ENCODE measurements at places on chromosomes 2 and 18. TPM values are rescaled to one million over a fixed set of nuclear protein-coding genes. Genes with fewer than 3 reads are reported as not detected.

DNA sequence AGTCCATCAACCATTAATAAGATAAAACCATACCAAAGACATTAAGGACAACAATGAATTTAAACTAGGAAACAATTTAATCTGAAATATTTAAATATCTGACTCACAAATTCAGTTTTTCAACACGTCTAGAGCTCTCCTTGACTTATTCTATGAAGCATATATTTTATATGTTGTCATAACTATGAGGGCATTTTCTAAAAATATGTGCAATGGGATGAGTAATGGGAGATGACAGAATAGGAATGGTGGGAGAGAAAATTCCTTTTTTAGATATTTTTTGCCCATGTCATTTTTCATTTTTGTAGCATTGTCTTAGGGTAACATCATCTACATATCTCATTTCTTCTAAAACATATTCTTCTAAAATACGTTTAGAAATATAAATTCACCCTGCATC, 79.2 kb upstream of the CDH2 start:
- no peak for DNase-seq

Gene AMER3
- total RNA-seq, result not detected

- no peak for DNase-seq
Measured at GRCh38 chr18:22411446-22411845, 6.3 kb downstream of the CTAGE1 start.

Gene UGT1A1
- total RNA-seq, result not detected

Gene ACMSD
- total RNA-seq, result not detected

Gene NAT8
- not detected for total RNA-seq

DNA sequence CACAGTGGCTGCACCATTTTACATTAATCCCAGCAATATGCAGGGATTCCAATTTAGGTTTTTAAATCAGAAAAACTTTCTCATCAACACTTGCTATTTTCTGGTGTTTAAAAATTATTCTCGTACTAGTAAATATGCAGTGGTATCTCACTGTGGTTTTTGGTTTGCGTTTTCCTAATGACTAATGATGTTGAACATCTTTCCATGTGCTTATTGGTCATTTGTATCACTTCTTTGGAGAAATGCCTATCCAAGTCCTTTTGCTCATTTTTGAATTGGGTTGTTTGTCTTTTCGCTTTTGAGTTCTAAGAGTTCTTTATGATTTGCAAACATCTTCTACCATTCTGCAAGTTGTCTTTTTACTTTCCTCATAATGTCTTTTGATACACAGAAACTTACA, 62.1 kb upstream of the TCF7L1 start:
- DNase-seq, result no peak

DNA sequence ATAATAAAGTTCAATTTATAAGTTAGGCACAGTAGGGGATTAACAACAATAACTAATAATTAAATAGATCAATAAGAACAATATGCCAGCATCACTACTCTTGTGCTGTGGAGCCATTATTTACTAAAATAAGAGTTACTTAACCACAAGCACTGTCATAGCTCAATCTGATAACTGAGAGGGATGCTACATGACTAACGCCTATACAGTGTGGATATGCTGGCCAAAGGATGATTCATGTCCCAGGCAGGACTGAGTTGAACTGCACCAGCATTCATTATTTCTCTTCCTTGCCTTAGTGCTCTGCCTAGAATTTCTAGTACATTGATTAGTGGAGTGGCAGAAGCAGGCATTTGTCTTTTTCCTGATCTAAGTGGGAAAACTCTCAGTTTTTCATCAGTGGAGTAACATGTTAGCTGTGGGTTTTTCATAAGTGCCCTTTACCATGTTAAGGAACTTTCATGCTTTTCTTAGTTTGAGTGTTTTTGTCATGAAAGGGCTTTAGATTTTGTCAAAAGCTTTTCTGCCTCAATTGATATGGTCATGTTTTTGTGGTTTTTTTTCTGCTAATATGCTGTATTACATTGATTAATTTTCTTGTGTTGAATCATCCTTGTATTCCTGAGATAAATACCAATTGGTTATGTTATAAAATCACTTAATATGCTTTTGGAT, 21.7 kb downstream of the KIAA1328 start:
- no peak for DNase-seq

DNA sequence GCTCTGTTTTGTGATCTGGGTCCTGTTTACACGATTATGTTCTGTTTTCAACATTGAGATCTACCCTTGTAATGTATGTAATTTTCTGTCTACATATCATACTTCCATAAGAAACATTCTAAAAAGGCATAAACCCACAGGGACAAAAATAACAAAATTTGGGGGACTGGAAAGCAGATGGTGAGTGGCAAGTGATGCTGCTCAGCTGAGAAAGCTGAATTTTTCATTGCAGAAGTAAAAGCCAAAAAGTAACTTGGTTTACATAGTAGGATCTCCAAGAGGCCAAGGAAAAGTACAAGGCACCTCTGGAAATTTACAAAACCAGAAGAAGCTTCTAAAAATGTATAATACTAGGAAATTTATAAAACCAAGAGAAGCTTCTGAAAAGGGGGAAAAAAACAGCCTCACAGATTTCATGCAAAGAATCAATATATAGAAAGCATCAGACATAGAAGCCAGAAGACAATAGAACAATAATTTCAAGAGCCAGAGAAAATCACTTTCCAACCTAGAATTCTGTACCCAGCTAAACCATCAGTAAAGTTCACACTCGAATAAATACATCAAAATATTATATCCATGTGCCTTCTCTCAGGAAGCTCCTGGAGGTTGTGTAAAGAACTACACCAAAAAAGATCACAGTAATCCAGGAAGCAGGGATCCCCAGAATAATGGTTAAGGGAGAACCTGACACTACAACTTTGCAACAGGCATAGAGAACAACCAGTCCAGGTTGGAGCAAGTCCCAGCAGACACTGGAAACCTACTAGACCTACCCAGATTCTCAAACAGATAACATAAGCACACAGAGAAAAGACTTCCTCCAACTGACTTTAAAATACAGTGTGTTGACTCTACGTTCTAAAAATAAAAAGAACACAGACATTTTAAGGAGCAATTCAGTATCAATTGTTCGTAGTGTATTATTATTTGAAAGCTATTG, 401.7 kb upstream of the HS6ST1 start:
- no peak for DNase-seq
